ENCODE measurements at places on chromosomes 3 and 15.

GRCh38 chr3:71444028-71444860 is 139.3 kb downstream of the FOXP1 start:
- DNase-seq, result no peak

DNA sequence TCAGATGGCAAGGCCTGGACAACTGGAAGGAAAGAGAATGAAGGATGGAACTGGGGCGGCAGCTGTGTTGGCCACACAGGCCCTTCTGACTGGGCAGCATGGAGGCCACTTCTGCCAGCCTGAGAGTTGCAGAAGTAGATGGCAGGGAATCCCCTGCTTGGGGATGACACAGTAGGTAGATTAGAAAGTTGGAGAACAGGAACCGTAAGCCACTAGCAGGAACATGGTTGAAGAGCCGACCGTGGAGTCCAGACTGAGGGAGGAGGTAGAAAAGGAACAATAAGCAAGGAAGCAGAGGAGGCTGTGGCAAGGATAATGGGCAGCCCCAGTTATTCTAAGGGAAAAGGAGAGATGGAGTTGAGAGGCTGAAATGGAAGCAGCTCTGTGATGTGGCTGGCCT is 26.4 kb upstream of the ZNF774 start:
- no peak for DNase-seq

DNA sequence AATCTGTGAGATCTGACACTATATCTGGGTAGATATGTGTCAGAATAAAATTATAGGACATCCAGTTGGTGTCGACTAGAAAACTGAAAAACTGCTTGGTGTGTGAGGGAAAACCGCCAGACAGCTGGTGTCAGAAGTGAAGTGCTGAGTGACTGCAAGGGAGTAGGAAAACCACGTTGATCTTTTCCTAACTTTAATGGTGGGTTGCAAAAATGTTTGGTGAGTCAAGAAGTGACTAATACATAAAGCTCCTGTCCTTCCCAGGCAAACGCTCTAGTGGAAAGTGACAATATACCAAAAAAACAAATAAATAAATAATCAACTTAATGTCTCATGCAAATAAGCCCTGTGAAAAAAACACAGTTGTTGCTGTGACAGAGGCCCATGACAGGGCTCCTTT is 7.3 kb upstream of the CD96 start:
- no peak for DNase-seq

- no peak for DNase-seq
Measured at GRCh38 chr3:61841988-61842387, 280.6 kb downstream of the PTPRG start.

- DNase-seq, result no peak
Measured at GRCh38 chr3:140163159-140163763, 228.3 kb downstream of the CLSTN2 start.

GRCh38 chr3:57100046-57100695 is 39.7 kb downstream of the SPATA12 start:
- peak; percentile 40 for DNase-seq

DNA sequence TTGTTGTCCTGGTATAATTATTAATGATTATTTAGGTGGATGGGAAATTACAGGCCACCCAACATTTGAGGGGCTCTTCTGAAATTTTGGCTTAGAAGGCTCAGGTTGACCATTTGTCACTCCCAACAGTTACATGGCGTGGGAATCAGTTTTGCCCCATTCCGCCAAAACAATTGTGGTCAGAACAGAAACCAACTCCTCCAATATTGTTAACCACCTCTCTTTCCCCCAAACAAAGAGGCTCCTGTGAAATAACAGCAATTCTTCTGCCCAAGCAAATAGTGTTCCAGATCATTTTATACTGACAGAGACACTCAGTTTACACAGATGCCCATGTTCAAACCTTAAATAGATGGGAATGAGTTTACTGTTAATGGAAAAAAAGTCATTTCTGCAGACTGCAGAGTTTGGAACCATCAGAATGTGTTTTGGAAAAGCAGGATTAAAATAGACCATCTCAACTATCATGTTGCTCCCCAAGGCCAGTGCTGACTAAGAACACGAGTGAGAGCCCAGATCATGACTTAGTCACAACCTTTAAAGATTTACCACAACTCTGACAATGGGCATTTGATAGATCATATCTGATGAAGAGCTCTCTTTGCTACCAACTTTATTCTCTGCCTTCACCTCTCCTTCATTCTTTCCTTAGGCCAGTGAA is 102.1 kb downstream of the DUT start:
- no peak for DNase-seq

DNA sequence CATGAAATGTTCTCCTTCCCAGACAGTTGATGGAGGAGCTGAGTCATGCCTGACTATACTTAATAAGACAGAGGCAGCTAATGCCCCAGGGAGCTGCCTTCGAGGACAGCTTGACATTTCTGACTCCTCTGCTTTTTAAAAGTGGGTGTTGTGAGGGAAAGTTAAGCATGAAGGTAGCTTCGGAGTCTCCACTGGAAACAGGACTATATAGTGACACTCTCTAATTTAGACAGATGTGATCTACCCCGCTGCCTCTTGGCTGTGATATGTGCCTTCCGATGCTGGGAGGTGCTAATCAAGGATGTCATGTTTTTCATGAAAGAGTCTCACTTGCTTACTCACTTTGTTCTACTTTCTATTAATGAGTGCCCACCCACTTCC is 72.7 kb downstream of the IL1RAP start:
- DNase-seq, result peak; percentile 35

DNA sequence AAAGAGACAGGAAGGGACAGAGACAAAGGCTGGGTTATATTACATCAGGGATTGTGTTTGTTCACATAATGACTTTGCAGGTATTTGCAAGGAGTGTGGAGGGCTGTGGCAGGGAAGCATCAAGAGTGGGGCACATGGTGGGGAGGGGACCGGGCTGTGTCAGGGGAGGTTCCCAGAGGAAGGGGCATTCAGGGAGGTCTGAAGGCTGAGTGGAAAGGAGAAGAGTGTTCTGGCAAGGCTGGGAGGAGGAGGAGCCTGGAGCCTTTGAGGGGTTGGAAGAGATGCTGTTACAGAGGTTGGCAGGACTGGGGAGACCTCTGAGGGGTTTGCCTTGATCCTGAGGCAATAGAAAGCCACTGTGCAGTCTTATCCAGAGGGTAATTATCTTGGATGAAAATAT is 49.4 kb downstream of the EXOG start:
- DNase-seq, result no peak

DNA sequence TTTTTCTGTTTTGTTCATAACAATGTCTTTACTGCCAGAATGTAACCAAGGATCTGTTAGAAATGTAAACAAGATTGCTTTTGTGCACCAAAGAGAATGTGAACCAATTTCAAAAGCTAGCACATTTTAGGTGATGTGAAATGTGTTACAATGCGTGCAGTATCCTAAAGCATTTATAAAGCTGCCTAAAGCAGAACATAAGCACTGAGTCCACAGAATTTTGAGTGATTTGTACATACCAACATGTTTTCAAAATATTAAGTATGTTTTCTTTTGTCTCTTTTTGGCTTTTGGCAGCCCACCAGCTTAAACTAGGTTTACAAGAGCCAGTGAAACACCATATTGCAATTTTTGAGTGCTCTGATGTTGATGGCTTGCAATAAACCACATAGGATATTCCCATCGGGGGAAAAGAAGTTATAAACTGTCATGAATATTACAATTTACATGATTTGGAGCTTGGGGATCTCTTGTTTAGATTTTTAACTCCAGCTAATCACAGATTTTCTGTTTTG is 364.0 kb downstream of the ZIC1 start:
- no peak for DNase-seq

DNA sequence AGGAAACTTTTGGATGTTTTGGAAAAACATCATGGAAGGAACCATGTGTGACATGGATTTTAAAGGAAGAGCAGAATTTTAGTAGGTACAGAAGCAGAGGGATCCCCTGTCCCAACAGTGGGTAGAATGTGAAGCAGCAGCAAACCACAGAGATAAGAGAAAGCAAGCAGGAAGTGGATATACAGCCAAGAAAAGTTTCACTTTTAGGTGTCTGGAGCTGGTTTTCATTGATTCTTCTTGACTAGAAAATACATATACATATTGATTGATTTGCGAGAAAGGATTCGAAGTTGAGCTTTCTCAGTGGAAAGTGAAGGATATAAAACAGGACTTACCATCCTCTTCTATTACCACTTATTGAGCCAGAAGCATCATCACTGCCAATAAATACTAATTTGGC is 133.5 kb downstream of the KCNMB2 start:
- DNase-seq, result no peak

DNA sequence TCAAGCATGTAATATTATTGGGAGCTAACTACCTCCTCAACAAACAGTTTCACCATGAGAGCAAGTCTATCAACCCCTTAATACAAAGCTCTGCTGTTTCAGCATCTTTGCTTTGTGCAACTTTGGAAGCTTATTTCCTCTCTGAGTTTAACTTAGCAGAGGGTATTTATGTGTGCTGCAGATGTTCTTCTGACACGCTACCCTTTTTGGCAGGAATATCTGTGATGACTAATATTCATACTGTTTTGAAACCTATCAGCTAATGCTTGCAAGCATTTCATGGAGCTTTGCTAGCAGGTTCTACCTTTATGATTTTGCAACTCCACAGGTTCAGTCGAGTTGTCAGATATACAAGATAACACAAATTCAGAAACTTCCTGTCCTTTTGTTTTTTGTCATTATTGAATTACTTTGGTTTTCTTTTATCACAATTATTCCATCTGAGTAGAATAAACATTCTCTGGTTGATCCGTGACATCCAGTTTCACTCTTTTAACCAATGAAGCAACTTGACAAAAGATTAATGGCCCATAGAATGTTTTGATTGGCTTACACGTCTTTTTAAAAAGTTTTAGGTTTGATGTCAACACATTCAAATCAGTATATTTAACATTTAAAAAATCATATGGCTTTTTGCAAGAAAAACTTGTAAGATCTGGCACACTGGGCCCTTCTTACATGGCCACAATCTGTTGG is 1.7 kb upstream of the SLC9A9 start:
- DNase-seq, result no peak

DNA sequence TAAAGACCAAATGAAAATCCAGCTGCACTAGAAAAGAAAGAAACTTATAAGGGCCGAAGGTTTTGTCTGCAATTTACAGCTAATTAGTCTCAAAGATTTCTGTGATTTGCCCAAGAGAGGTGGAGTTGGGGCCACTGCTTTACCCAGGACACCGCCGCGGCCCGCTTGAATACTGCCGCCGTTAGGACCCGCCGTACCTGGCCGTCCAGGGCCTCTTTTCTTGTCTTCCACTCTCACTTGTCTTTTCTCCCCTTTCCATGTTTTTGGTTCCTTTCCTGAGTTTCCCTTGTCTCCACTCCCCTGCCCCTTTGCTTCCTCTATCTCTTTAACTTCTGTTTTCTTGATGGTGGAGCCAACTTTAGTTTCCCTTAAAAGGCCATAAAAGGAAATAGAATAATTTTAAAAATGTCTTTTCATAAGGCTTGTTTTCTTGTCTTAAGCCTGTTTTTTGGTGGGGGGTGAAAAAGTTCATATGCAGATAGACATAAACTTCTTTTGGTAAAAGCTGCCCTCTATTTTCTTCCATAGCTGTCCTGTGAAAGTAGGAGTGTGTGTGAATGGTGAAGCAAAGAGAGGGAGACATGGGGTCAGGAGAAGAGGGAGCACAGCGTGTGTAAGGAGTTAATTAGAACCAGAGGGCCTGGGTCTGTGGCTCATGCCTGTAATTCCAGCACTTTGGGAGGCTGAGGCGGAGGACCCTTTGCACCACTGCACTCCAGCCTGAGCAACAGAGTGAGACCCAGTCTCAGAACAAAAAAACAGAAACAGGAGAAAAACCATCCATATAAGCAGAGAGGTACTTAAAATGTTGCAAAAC is 16.0 kb upstream of the CCNL1 start:
- DNase-seq, result no peak
